ENCODE measurements at places on chromosomes 16 and 17.

DNA sequence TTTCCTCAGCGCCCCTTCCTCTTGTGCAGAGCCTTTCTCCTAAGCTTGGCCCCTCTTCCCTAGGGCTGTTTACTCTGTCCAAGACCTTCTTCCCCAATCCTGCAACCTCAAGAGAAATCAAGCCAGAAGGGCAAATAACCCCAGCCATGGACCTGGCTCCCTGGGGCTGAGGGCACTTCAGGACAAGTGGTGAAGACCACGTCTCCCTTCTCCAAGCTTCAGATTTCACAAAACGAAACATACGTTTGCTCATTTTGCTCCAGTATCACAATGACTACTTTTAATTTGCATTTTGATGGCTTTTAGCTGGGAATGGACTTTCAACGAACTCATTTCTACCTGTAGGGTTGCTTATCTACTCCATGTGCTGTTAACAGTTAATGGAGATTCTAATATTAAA, 139.8 kb upstream of the CACNG5 start:
- DNase-seq = no peak

DNA sequence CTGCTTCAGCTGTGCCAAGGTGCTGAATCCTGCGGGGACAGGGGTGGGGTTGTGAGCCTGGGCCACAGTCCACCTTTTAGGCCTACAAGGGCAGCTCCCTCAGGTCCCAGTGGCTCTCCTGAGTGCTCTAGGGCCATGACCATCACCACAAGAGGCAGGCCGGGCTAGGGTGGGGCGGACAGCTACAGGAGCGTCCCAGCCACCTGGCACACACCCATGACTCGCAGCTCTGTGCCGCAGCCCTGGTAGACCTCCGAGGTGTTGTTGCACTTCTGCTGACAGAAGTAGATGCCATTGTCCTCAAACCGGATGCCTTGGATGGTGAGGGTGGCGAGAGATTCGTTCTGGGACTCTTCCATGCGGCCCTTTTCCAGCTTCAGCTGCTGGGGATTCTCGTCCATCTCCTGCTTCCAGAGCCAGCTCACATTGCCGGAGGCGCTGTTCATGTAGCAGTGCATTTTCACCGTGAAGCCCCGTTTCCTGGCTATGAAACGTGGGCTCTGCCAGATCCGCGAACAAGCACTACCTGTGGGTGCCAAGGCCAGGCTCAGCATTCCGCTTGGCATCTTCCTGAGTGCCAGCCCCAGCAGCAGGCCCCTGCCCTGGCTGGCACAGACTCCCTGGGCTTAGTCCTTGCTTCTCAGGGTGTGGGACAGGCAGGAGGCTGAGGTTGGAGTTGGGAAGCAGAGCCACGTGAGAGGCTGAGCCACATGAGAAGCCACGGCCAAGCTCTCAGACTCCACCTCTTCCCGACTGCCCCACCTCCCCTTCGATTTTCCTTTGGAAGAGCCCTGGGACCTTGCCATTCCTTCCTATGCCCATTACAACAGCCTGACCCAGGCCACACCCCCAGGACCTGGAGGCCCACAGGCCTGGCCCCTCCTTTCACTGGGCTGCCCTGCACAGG, 2.0 kb downstream of the CD79B start:
- DNase-seq = no peak

DNA sequence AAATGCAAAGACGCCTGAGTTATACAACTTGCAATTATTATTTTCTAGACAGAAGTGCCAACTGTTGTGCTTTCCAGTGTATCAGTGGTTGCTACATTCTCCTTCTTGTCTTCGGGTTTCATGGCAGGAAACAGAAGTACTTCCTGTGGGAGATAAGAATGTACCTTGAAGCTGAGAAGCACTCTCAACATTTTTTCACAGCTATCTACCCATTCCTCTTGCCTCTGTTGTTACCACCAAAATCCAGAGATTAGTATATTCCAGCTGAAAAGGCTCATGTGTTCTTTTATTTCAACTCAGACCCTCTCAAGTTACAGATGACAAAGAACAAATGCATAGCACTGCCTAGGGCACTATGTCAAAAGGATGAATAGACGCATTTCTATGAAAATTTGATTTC, 4.8 kb upstream of the ADAT1 start:
- no peak for DNase-seq

- DNase-seq = no peak
Observed at GRCh38 chr16:81390840-81391239, 53.8 kb upstream of the CMIP start.

DNA sequence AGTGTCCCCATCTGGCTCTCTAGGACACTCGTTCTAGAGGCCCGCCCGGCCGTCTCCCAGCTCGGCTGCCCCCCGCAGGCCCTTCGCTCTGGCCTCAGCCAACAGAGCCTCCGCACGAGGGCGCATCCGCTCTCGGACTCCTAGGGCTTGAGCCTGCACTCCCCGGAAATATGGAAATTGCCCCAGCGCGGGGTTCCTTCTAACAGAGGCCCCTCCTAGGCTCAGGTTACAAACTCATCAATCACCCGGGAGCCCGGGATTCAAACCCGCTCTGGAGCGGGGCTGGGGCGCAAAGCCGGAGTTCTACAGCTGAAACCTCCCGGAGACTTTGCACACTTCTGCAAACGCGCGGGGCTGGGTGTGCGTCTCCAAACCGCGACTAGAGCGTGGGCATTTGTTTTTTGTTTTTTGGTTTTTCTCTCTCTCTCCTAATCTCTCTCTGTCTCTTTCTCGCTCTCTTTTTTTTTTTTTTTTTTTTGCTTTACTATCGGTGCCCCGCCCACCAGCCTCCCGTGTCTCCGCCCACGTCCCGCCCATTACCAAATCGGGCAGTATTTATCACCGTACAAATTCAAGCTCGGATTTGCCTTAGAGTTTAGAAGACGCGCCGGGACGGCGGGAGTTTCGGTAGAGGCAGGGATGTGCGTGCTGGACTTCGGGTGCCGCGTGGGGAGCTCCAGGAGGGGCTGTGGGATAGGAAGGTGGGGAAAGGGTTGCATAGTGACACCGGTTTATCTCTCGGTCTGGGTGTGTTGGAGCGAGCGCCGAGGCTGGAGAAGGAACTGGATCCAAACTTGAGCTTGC, 2.4 kb upstream of the FOXL1 start:
- no peak for DNase-seq

DNA sequence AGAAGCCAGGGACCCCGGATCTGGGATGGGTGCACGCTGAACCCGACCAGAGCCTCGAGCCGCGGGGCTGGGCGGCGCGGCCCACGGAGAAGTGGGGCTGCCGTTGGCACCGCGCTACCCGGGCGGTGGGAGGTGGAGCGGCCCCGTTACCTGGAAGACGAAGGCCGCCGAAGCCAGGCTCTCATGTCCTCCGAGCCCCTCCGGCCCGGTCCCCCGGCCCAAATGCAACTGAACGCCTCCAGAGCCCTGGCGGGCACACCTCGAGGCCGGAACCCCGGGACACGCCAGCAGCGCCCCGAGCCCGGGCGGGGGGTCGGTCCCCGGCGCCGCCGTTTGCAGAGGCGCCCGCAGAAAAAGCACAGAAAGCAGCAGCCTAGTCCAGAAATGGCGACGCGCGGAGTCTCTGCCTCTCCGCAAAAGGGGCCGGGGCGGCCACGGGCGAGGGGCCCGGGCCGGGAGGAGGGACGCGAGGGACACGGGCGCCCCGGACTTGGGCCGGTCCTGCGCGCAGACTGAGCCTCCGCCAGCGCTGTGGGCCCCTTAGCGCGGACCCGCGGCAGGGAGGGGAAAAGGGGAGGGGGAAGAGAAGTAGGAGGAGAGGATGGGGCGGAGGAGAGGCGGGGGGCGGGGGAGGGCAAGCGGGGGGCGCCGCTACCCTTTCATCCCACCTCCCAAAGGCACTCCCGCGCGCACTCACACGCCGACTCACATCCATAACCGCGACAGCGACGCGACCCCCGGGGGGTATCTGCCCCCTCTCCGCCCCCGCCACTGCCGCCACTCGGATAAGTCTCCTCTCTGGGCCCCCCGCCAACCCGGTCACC, 1.4 kb downstream of the AXIN2 start:
- no peak for DNase-seq

GRCh38 chr17:42882166-42882565, 18.4 kb upstream of the G6PC1 start:
- no peak for DNase-seq

GRCh38 chr16:54647725-54648221, 282.9 kb upstream of the IRX5 start:
- no peak for DNase-seq

GRCh38 chr16:84949772-84950436, 61.4 kb downstream of the ZDHHC7 start:
- no peak for DNase-seq

DNA sequence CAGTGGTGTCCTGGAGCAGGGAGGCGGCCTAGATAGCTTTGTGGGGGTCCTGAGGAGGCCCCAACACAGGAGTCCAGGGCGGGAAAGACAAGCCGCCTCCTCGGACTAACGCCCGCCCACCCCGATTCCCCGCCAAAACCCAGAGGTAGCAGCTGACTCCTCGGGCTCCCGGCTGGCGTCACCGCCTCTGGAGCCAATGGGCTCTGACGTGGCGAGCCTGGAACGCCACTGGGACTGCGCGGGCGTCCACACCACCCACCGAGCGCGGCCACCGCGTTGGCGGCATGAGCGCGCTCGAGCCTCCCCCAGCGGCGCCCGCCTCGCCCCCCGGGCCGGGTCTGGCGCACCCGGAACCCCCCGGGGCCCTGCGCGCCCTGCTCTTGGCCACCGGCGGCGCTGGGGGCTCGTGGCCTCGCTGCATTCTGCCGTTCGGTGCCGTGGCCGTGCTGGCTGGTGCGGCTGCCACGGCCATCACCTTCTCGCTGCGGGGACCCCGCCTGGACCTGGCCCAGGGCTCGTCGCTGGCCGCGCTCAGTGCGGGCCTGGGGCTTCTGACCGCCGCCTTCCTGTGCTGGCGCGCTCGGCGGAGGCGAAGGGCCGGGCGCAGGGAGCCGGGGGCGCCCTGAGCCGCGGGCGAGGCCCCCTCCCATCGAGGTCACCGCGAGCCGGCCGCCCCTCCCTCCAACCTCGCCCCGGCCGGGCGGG, 3.4 kb upstream of the NTN3 start:
- no peak for DNase-seq

DNA sequence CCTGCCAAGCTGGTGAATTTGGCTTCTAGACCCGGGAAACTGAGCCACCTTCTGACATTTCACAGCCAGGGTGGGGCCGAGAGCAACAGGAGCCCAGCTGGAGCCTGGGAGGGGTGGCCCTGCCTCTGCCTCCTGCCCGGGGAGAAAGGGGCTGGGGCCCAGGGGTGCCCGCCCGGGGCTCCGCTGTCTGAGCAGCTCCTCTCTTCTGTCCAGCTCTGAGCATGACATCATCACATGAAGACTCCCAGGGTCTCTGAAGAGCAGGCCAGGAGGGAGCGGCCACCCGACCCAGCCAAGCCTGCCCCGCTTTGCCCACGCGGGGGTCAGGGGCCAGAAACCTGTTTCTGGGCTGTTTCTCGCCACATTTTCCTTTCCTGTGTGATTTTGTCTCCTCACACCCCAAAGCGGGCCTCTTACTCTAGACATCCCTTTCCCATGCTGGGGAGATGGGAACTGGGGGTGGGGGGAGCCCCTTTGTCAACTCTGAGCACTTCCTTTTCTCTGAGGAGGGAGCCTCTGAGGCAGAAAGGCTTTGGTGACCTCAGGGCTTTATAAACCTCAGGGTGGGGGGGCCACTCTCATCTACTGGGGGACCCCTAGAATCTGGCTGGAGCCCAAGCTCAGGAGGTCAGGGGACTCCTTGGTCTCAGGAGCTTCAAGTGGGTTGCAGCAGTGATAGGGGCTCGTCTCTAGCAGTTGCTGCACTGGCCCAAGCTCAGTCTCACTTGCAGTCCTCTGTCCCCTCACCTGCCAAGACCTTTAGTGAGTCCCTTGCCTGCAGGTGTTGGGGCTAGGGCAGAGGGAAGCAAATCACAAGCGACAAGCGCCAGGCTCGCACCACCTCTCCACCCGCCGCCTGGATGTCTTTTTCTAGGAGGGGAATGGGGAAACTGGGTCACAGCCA, 7.6 kb downstream of the UBALD2 start:
- no peak for DNase-seq

- DNase-seq = no peak
Observed at GRCh38 chr16:8763899-8764298, 33.5 kb downstream of the TMEM186 start.

DNA sequence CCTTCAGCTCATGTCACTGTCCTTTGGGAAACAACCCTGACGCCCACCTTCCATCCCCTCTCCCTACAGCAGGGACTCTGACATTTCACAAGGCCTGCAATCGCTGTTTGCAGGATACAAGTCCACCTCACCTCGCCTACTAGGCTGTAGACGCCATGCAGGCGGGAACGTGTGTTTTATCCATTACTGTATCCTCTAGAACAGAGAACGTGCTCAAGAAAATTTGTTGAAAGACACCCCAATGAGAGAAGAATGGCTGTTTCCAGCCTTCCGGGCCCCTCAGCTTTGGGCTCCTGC, 1.5 kb upstream of the TTYH2 start:
- DNase-seq = no peak
